ENCODE measurements at places on chromosomes 7 and 10.

GRCh38 chr7:103574576-103574975 is 128.6 kb upstream of the SLC26A5 start:
- DNase-seq = no peak

DNA sequence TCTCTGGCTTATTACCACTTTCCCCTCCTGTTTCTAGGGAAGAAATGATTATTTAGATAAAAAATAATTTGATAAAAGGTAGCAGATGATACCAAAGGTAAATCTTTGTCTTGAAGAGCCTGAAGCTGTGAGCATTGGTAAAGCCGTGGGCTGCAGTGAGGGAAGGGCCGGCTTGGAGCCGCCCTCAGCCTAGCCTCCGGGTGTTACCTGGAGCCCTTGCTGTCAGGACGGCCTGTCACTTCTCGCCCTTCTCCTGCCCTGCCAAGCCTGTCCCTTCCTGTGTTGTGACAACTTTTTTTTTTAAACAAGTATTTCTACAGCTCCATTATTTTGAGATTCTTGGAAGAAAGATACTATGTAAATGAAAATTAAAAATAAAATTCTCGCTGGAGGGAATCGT is 7.0 kb downstream of the CUX1 start:
- DNase-seq = no peak

DNA sequence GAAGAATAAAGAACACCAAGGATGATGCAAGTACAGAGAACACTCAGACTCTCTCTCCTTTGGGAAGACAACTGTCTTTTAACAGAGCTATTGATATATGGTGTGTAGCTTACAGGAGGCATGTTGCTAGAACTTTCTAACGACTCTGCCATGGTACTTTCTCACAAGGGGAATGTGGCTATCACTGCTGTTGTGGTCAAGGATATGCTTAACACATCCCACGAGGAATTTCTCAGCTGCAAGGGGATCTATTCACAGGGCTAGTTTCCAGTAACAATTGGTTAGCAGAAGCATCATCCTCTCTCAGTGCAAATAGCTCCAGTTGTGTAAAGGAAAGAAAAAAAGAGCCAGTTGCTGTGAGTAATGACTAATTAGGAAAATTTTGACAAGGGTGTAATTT is 826.0 kb downstream of the SORCS1 start:
- no peak for DNase-seq

DNA sequence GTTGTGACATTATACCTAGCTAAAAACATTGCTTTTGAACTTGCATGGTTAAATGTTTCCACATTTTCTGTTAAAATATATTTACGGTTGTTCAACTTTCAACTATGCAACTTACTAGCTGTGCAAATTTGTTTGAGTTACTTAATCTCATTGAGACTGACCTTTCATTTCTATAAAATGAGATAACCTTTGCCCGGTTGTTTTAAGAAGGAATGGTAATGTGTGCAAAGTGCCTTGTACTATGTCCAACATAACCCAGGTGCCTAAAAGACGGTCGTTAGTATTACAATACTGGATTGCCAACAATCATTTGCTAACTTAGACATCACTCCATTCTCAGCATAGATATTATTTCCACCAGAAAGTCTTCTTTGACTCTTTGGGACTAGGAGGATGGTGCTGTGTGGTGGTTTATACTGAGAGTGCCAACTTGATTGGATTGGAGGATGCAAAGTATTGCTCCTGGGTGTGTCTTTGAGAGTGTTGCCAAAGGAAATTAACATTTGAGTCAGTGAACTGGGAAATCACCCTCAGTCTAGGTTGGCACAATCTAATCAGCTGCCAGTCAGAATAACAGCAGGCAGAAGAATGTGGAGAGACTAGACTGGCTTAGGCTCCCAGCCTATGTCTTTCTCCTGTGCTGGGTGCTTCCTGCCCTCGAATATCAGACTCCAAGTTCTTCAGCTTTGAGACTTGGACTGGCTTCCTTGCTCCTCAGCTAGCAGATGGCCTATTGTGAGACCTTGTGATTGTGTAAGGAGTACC is 85.2 kb upstream of the PDSS1 start:
- no peak for DNase-seq

GRCh38 chr10:133353202-133353959 is 4.4 kb downstream of the FUOM start:
- DNase-seq = no peak

- no peak for DNase-seq
Measured at GRCh38 chr7:75957021-75957736, 37.2 kb downstream of the TMEM120A start.

DNA sequence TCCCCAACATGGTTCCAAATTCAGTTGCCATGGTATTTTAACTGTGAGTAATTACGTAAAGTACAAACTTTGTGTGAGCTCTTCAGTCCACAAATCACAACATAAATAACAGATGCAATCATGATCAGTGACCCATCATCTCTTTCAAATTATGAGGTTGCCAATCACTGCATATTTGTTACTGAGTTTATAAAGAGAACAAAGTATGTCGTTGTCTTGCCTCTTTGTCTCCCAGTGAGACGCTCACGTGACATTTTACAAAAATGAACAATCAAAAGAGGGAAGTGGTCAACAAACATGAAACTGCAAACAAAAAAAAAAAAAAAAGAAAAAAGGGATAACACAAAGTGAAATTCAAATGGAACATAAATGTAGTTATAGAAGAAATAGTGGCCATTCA is 122.7 kb upstream of the PDSS1 start:
- no peak for DNase-seq

- DNase-seq = no peak
Measured at GRCh38 chr7:139842401-139843210, 13.5 kb downstream of the TBXAS1 start.

DNA sequence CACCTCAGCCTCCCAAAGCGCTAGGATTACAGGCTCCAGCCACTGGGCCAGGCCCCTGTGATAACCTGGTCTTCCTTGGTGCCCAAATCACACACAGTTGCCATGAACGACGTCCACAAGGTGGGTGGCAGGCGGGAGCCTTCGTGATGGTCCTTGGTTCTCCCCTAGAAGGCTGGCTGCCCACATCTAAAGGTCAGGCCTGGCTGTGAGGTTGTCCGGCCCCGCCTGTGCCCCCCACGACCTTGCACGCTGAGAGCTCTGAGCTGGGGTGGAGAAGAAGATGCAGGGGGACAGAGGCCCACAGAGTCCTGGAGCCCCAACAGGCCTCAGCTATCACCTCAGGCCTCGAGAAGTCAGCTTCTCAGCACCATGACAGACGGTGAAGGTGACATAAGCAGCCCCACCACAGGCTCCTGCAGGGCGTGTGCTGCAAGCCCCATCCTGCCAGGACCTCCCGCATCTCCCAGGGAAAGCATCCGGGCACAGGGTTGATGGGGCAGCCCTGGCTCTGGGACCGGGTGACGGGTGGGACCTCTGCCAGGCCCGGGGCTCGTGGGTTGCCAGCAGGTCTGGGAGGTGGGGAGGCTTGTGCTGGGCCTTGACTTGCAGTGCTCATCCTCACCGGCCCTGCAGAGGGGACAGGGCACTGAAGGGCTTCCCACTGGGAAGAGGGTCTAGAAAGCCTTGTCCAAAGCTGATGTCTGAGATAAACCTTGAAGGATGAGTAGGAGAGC is 217.4 kb downstream of the WDR37 start:
- DNase-seq = no peak

- DNase-seq = no peak
Measured at GRCh38 chr7:3370921-3371320, 69.9 kb downstream of the SDK1 start.

DNA sequence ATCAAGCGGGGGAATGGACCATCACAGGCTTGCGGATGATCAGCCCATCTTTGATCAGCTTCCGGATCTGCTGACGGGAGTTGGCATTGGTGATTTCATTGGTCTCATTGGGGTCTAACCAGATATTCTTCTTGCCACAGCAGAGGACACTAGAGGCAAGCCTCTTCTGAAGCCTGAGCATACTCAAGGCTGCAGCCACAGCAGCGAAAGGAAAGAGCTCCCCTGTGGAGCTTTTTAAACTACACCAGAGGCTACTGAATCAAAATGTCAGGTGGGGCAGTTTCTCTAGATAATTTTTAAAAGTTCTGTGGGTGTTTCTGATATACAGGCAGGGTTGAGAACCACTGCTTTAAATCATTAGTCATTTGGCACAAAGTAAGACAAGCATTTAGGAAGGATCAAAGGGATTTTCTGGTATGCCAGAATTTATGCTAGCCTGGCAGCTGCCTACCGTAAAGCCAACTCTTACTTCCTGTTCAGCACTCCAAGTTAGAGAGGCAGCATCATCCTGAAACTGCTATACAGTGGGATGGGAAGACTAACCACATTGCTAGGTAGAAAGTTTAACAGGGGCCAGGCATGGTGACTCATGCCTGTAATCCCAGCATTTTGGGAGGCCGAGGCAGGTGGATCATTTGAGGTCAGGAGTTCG is 7.0 kb downstream of the NAPEPLD start:
- DNase-seq = no peak

GRCh38 chr7:131038153-131038552 is 289.5 kb upstream of the MKLN1 start:
- DNase-seq = no peak

DNA sequence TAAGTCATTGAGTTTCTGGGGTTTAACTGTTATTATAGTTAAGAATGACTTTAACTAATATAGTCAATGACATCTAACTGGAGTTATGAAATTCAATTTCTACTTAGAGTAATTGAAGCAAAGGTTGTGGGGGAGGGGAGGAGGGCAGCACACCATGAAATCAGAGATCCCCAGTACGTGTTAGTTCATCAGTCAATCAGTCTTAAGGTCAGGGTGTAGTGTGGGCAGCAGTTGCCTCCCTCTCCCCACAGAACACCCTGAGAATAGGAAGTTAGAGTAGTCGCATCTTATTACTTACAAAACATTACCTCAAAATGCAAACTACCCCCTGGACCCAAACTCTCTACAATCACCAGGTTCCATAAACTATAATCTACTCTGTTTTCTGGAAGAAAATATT is 7.0 kb upstream of the HPS1 start:
- no peak for DNase-seq

DNA sequence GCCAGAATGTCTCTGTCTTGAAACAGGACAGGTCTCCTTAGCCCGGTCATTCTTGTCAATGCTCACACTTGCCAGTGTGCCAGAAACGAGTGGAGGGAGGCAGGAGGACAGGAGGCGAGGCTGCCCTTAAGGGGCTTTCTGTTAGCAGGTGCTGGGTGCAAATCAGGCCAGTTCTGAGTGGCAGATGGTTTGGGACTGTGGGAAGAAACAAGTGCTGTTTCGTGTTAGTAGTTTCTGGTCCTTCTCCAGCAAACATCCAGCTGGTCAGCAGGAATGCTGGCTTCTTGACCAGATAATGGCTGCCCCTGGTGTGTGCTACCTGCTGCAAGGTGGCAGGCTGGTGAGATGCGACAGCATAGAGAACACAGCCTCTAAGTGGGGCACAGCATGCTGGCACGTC is 8.2 kb upstream of the NDUFB2 start:
- no peak for DNase-seq

DNA sequence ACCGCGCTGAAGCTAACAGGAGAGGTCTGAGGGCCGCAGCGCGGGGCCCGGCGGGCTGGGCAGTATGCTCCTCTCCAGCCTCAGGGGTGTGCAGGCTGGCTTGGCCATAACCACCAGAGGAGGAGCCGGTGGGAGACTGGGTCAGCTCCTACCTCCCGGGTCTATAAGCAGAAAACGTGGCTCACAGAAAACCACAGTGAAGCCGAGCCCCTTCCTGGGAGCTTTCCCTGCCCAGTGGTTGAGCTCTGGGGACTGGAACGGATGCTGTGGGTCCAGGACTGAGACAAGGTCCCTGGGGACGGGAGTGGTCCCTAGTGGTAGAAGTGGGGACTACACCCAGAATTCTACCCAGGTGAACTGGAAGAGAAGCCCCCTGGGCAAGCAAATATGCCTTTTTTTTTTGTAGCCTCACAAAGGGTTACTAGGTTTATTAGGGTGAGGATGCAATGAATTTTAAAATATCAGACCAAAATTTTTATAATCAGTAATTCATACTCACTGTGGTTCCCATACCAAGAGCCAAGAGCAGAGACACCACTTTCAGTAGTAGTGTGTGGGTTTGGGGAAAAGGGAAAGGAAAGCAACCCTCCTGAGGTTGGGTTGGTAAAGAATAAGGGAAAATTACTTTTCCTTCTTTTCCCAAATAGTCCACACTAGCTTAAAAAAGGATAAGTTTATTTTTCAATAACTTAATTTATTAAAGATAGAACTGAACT is 67.9 kb upstream of the PRKCQ start:
- DNase-seq = peak; percentile 38

GRCh38 chr10:71554671-71555070 is 158.0 kb downstream of the CDH23 start:
- DNase-seq = no peak

GRCh38 chr10:119535305-119535704 is 7.2 kb downstream of the RGS10 start:
- no peak for DNase-seq

- DNase-seq = no peak
Measured at GRCh38 chr7:44750424-44750823, 1.8 kb downstream of the ZMIZ2 start.
